ENCODE measurements at places on chromosomes 1 and 21.
A peak's percentile ranks its signal among the peaks of the same experiment; 100 is the strongest.

DNA sequence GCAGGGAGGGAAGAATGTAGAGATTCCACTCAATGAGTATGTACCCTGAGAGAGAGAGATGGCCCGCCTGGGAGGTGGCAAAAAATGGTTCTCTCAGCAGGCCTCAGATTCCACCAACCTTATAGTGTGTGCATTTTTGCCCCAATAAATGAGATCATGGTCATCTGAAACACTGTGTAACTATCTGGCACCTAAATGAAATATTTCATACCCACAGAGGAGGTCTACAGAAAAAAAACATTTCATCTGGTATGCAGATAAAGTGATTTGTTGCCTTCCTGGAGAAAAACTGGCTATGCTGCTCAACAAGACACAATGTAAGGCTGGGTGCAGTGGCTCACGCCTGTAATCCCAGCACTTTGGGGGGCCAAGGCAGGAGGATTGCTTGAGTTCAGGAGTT, 4.9 kb downstream of the TMCO2 start:
- DNase-seq, result no peak

DNA sequence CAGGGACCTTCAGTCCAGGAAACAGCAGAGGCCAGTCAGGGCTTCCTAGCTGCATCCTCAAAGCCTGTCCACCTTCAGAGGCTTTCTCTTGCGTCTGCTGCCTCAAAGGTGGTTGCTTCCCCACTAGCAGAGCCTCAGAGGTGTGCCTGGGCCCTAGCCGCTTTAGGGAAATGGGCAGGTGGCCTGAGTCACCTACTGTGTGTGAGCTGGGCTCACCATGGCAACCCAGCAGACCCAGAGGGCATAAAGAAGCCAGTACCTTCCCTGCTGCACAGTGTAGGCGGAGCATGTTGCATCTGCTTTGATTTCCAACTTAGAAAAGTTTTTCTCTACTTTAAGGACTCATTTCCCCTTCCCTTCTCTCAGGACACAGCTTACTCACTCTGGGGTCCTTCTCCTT, 12.5 kb downstream of the SLC9A1 start:
- no peak for DNase-seq

DNA sequence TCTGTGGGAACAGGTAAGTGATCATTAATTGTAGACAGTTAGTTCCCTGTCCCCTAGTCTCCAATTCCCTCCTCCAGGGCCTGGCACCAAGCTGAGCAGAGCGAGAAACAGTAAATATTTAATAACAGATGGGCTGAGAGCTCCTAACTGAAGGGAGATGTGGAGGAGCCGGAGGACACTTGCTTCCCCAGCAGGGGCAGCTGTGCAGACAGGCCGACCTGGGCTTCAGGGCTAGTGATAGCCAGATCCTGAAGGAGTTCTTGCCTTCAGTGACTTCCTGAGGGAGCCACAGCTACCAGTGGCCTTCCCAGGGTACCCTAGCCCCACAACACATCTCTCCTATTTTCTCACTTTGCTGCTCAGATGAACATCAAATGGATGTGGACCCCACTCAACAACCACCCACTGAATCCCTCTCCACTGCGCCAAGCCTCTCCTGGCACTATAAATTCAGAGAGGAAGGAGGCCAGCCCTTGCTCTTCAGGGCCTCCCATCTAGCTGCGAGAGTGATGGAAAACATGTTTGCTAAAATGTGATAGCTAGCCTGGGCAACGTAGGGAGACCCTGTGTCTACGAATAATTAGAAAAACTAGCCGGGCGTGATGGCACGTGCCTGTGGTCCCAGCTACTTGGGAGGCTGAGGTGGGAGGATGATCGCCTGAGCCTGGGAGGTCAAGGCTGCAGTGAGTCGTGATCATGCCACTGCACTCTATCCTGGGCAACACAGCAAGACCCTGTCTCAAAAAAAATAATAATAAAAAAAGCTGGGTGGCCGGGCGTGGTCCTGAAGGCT, 26.9 kb upstream of the SYNC start:
- no peak for DNase-seq

- DNase-seq, result no peak
Observed at GRCh38 chr1:244329591-244330317, 122.0 kb downstream of the ADSS2 start.

GRCh38 chr1:151540021-151540981, at the start of gene TUFT1:
Gene TUFT1, plus strand, starts transcription at chr1:151540309. Its CDS starts 58 bp downstream, at chr1:151540367.
- DNase-seq, result peak; percentile 92

DNA sequence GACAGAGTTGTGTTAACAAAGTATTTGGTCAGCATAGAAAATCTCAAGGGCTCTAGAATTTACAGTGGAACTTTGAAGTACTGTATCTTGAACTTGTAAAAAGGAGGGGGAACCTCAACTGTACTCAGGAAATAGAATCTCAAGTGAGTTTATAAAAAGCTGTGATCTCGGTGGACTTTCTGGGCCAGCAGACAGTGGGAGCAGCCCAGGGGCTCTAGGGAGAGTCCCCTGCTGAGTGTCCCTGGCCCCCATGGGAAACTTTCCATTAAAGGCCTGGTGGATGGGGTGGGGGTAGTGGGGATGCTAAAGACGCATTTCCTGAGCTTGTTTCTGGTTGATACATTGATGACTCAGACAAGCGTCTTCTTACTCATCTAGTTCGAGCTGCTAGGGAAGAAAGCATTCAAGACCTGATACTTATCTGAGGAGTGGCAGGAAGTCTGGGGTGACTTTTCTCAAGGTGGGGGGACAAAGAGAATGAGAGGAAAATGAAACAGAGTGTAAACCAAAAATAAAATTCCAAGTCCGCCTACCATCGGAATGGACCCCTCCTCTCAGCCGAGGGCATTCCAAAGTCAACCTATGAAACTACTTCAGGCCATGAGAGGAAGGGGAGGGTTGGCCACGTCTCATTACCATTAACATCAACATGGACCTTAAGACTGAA, 65.5 kb downstream of the NID1 start:
- peak; percentile 71 for DNase-seq

DNA sequence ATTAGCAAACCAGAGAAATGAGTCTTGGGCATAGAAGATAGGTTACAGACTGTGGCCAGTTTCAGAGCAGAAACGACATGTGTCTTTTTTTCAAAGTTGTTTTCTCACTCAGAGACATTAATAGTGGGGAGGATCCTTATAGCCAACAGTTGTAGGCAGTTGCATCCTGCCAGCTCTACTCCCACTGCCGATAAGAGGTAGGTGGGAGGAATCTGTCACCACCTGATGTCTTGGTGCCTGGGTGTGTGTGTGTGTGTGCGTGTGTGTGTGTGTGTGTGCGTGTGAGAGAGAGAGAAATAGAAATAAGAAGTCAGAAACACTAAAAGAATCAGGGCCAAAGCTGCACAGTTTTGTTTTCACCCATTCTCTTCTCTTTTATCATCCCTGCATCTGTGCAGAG, 219.5 kb downstream of the ZP4 start:
- DNase-seq, result no peak

DNA sequence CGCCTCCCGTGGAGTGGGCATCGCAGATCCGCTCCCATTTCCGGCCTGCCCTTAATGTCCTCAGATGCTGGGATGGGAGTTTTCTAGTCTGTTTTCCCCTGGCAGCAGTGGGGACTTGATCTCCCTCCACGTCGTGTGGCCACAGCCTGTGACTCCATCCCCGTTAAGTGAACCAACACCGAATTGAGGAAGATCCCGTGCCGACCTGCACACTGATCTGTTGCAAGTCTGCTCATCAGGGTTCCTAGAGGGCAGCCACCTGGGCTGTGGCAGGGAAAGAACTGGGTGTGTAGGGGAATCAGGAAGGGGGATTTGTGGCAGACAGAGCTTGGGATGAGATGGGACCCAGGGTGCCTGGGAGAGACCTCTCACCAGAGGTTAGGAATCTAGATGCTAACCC, 23.3 kb upstream of the CDK18 start:
- DNase-seq, result no peak

GRCh38 chr1:153649863-153650235, 8.7 kb upstream of the SNAPIN start:
- no peak for DNase-seq

GRCh38 chr1:32454726-32455125, 10.1 kb upstream of the ZBTB8B start:
- DNase-seq, result no peak

DNA sequence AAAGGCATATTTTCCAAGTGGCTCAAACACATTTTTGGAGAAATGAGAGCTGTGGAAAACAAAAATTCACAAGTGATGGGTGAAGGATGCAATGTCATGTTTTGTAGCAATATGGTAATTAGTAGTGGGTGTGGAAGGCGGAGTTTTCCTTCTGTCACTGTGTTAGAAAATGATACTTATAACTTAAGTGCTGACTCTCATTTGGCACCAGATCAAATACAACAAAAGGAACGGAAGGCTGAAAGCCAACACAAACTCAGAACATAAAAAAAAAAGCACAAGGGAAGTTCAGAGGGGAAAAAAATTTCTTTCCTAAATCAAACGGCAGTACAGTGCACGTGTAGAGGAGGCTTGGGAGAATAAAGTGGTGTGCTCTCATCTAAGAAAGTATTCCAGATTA, at the start of gene TNFSF18:
Gene TNFSF18 (minus strand): TSS at position 77 of the 400 bp plus-strand sequence. CDS start 45 bp downstream, at position 32.
- DNase-seq, result no peak

DNA sequence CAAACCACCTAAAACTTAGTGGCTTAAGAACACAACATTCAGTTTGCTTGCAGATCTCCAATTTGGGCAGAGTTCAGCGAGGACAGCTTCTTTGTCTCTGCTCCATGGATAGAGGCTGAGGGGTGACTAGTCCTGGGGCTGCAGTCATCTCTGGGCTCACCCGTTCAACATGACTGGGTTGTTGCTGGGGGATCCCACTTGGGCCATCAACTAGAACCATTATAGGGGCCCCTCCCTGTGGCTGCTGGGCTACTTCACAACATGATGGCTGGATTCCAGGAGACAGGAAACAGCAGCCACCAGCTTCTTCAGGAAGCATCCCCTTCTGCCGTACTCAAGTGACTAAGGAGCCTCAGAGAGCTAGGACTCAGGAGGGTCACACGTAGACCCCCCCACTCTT, 140.9 kb downstream of the RHOU start:
- DNase-seq, result no peak

GRCh38 chr1:112975336-112975735, 19.3 kb upstream of the SLC16A1 start:
- no peak for DNase-seq

DNA sequence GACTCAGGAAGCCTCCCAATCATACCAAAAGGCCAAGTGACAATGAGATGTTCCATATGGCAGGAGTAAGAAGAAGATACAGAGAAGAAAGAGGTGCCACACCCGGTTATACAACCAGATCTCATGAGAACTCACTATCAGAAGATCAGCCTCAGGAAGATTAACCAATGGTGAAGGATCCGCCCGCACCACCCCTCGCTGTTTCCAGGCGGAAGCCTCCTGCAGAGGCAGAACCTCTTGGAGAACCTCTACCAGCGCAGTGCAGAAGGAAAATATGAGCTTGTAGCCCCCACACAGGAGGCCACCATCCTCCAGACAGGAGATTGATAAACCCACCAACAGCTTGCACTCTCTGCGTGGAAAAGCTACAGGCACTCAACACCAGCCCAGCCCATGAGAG, 245.1 kb downstream of the POTED start:
- no peak for DNase-seq

DNA sequence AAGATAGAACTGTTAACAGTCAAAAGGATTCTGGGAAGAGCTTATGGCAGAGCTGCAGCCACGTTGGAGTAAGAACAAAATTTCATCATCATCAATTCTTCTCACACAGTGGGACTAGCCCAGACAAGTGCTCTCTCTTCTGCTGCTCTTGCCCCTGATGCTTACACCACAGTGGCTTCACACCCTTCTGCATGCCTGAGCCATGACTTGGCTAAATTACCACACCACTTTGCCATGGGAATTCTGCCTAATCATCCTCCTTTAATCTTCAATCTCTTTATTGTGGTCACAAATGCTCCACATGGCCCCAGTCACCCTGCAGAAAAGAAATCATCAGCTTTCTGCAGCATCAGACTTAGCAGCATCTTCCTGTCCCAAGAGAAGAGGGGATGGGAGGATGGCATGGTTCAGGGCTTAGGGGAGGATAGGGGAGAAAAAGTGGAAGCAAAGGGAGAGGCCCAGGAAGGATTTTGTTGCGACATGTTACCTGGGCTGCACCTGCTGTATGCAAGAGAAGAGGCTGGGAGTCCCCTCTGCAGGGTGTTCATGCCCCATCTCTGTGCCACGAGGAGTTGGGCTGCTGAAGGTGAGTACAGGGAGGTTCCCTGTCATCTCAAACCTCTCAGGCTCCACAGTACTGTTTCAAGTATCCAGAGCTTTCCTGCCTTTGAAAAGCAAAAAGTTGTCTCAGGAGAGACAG, 9.0 kb upstream of the RPTN start:
- DNase-seq, result no peak

GRCh38 chr1:200134116-200134515, 106.6 kb downstream of the NR5A2 start:
- DNase-seq, result no peak

GRCh38 chr21:42534421-42535378, 21.0 kb downstream of the SLC37A1 start:
- DNase-seq, result peak; percentile 69

DNA sequence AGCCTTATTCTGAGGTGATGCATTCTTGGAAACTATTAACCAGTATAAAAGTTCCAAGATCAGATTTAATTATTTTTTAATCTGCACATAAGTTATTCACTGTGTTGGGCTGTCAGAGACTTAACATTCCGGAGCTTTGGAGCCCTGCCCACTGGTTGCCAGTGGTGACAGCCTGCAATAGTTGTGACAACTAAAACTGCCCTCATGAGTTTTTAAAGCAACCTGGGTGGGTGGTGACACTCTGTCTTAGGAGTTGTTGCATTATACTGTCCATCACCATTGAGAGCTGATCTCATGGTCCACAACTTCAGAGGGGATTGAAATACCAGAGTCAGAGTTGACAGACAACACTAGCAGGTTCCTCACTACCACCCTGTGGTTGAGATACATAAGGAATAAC, 653.9 kb upstream of the USP24 start:
- DNase-seq, result no peak

- peak; percentile 23 for DNase-seq
Observed at GRCh38 chr1:101388904-101389546, 152.2 kb downstream of the S1PR1 start.

DNA sequence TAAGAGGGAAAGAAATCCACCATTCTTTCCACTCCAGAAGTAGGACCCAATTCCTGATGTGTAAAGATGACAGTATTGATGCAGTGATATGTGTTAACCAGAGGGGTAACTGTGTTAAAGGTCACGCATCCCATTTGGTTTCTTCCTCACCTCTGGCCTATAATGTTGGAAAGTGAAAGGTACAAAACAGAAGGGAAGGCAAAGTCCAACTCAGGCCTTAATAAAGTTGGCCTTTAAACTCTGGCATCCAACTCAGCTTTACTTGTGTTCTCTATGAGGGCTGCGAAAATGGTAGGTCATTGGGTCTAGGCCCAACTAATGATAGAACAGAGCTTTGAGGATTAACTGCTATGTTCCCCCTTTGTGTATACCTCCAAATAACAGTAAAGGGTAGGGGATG, 17.9 kb downstream of the CYP2J2 start:
- no peak for DNase-seq

All from GM10248 (cell line).